Neural crest cell (in vitro differentiated cells): ENCODE measurements at places on chromosomes 4 and X. TPM values are rescaled to one million over a fixed set of nuclear protein-coding genes. Genes with fewer than 3 reads are reported as not detected.

DNA sequence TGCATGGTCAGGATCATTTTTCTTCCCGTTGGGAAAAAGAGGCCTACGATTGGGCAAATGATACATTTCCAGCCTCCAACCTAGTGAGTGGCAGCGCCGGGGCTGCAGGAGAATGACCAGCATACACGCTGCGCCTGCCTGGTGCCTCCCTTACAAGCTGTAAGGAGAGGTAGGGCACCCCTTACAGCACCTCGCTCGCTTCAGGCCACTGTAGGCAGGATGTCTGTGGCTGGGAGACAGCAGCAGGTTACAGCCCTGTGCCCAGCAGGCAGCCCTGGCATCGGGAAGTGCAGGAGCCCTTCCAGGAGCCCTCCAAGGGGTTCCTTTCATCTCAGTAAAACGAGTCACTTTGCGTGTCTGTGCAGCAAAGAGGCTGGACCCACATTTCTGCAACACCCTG lies 88.4 kb downstream of the EVC start:
- no peak overlapping the region for H3K4me3 ChIP-seq
- no peaks in the 10 kb centered on the region for H3K4me1 ChIP-seq
- no peak for DNase-seq
- H3K27me3 ChIP-seq = no peaks in the 10 kb centered on the region
- H3K27ac ChIP-seq = no peak overlapping the region

GRCh38 chr4:20101831-20102230 lies 149.9 kb upstream of the SLIT2 start:
- no peaks in the 10 kb centered on the region for H3K4me1 ChIP-seq
- H3K4me3 ChIP-seq = no peak overlapping the region
- no peaks in the 10 kb centered on the region for H3K27me3 ChIP-seq
- H3K27ac ChIP-seq = no peak overlapping the region
- H3K36me3 ChIP-seq = no peaks in the 10 kb centered on the region
- DNase-seq = no peak

GRCh38 chr4:25884031-25884782 lies 21.4 kb upstream of the SEL1L3 start:
- DNase-seq = no peak
- H3K4me1 ChIP-seq = peaks cover 14% of the 10 kb centered on the region
- no peak overlapping the region for H3K4me3 ChIP-seq

GRCh38 chr4:128571747-128572146 lies 237.8 kb upstream of the JADE1 start:
- H3K27ac ChIP-seq = no peak overlapping the region
- H3K4me1 ChIP-seq = peaks cover 58% of the 10 kb centered on the region
- no peak for DNase-seq
- H3K36me3 ChIP-seq = no peaks in the 10 kb centered on the region

DNA sequence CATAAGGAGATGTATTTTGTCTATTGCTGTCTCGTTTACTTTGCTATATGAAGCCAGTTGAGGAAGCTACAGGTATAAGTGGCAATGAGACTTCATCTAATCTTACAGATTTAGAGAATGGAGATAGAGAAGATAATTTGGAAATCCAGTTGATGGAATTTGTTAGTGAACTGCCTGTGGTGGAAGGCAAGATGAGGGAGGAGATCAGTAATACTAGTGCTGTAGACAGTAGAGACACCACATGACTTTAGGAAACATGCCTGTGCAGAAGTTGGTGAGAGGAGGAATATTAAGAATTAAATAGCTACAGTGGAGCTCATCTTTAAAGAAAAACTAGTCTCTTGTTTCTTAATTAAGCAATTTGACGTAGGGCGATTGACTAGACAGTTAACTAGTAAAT lies 51.3 kb downstream of the RBPJ start:
- H3K27ac ChIP-seq = no peak overlapping the region
- DNase-seq = no peak
- H3K36me3 ChIP-seq = peaks cover 4% of the 10 kb centered on the region

Gene DCAF12L1
- 0.61 and 0.89 TPM in 2 replicates for total RNA-seq

Gene CDS1
- total RNA-seq = 1.1 and 1.3 TPM in 2 replicates

DNA sequence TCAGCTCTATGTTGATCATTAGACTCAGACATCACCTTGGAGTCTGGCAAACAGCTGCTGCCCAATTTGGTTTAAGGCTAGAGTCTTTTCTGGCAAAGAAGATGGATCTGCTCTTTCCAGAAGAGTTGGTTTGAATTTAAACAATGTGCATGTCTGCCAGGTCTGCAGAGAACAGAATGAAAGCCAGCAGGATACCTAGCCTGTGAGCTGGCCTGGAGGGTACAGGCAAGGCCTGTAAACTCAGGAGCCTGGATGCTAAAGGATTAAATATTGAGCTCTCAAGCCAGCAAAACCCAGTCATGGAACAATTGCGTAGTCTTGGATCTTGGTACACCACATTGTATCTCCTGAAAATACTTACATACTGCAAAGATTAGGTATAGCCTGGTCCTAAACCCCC lies 15.6 kb upstream of the PDLIM3 start:
- no peaks in the 10 kb centered on the region for H3K27me3 ChIP-seq
- H3K36me3 ChIP-seq = no peaks in the 10 kb centered on the region
- DNase-seq = no peak
- no peaks in the 10 kb centered on the region for H3K4me1 ChIP-seq
